ENCODE measurements at places on chromosomes 13 and 19. TPM values are rescaled to one million over a fixed set of nuclear protein-coding genes. Genes with fewer than 3 reads are reported as not detected.

Gene ZIC5
- total RNA-seq, result not detected

Gene PNMA8C
- total RNA-seq, result 0.44 TPM

Gene ZBTB32
- total RNA-seq, result not detected

Gene ERCC1
- total RNA-seq, result 133 TPM
